ENCODE measurements at places on chromosomes 12 and 14. TPM values are rescaled to one million over a fixed set of nuclear protein-coding genes. Genes with fewer than 3 reads are reported as not detected.

The SLC41A2 gene
- total RNA-seq = 8.5 TPM

The RHEBL1 gene
- total RNA-seq = 0.59 TPM

The CCDC38 gene
- not detected for total RNA-seq

The APOLD1 gene
- total RNA-seq = 6.9 TPM

GRCh38 chr12:111570084-111570961, 28.8 kb downstream of the ATXN2 start:
- H3K36me3 ChIP-seq = peaks cover 29% of the 10 kb centered on the region
- peak; percentile 75 for DNase-seq
- H3K4me1 ChIP-seq = peaks cover 67% of the 10 kb centered on the region
- H3K4me3 ChIP-seq = peak overlapping the region; percentile 80

DNA sequence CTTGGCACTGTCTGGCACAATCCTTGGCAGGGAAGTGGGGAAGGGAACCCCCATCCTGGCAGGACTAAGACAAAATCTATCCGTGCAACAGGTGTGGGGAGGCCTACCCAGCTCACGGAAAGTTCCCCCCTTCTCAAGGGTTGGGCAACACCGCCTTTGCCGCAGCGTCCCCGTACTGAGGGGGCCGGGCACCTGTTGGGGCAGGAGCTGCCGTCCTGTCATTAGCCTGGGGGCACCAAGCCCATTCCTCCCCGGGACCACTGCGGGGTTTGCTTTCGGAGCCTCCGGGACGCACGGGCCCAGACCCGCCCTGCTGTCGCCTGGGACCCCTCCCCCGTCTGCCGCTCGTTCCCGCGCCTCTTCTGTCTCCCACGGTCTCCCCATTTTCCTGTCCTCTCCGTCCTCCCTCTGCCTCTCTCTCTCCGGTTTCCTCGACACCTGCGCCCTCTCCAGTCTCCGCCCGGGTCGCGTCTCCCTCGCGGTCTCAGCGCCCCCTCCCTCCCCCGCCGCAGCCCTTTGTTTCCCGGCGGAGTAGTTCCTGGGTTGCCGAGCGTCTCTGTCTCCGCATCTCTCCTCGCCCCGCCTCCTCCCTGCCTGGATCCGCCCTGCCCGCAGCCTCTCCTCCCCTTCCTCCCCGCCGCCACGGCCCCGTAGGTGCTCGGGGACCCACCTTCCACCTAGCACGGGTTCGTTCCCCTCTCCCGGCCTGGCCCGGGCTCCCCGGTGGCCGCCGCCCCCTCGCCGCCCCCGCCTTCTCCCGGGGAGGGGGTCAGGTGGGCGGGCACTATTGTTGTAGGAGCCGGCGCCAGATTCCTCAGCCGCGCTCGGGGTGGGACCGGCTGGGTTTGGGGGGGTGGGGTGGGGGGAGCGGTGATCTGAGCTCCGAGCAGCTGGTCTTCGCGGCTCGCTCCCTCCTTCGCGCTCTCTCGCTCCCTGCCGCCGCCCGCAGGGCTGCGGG, at the start of gene CACNB3:
Gene CACNB3 (plus strand): TSS at position 624 of the 958 bp plus-strand sequence. CDS start 434 bp downstream, outside the sequence.
- H3K4me3 ChIP-seq = peak within 1 kb of the TSS; percentile 88
- no peaks in the 10 kb centered on the region for H3K27me3 ChIP-seq
- no peaks in the 10 kb centered on the region for H3K36me3 ChIP-seq
- H3K4me1 ChIP-seq = peaks cover 31% of the 10 kb centered on the region

GRCh38 chr14:76502638-76503037, 126.7 kb downstream of the ESRRB start:
- peaks cover 15% of the 10 kb centered on the region for H3K4me1 ChIP-seq
- H3K27ac ChIP-seq = no peak overlapping the region

DNA sequence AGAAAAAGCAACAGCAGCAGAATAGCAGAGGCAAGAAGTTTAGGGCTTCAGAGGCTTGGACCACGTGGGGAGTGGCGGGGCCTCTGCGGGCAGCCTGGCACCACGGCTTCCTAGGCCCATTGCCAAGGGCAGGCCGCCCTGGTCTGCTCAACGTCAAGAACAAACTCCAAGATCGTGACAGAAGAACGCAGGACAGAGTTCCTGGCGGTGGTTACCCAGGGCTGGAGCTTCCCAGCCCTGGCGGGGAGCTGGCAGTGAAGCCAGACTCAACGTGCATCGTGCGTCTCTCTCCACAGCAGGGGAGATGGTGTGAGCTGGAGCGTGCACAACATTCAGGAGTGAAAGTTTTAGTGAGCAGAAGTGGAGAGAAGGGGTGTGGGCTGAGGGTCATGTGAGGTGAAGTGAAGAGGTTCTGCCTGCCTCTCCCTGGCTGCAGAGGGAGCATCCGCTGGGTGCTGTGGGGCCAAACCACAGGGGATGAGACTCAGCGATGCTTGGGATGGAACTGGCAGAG, 13.9 kb upstream of the CACNA2D4 start:
- peaks cover 24% of the 10 kb centered on the region for H3K4me1 ChIP-seq
- H3K27ac ChIP-seq = no peak overlapping the region
- DNase-seq = no peak
- H3K36me3 ChIP-seq = no peaks in the 10 kb centered on the region
- H3K4me3 ChIP-seq = no peak overlapping the region
- peaks cover 28% of the 10 kb centered on the region for H3K27me3 ChIP-seq

GRCh38 chr14:101068313-101069227, 165.0 kb upstream of the RTL1 start:
- DNase-seq = no peak
- no peak overlapping the region for H3K27ac ChIP-seq
- H3K27me3 ChIP-seq = peaks cover 43% of the 10 kb centered on the region
- H3K36me3 ChIP-seq = peaks cover 22% of the 10 kb centered on the region
- no peak overlapping the region for H3K4me3 ChIP-seq

DNA sequence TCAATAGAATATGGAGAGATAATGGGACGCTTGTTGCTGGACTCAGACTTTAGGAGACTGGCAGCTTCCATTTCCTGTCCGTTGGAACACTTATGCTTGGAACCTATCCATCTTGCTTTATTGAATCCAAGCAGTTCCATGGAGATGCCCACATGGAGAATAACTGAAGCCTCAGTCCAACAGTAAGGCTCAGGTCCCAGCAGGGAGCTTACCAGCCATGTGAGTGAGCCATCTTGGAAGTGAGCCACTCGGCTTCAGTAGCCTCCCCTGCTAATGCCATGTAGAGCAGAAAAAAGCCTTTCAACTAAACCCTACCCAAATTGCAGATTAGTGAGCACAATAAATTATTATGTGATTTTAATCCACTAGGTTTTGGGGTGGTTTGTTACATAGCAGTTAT, 538.8 kb upstream of the STXBP6 start:
- H3K27me3 ChIP-seq = no peaks in the 10 kb centered on the region
- no peak overlapping the region for H3K27ac ChIP-seq
- peaks cover 8% of the 10 kb centered on the region for H3K36me3 ChIP-seq
- H3K4me1 ChIP-seq = no peaks in the 10 kb centered on the region
- no peak overlapping the region for H3K4me3 ChIP-seq

DNA sequence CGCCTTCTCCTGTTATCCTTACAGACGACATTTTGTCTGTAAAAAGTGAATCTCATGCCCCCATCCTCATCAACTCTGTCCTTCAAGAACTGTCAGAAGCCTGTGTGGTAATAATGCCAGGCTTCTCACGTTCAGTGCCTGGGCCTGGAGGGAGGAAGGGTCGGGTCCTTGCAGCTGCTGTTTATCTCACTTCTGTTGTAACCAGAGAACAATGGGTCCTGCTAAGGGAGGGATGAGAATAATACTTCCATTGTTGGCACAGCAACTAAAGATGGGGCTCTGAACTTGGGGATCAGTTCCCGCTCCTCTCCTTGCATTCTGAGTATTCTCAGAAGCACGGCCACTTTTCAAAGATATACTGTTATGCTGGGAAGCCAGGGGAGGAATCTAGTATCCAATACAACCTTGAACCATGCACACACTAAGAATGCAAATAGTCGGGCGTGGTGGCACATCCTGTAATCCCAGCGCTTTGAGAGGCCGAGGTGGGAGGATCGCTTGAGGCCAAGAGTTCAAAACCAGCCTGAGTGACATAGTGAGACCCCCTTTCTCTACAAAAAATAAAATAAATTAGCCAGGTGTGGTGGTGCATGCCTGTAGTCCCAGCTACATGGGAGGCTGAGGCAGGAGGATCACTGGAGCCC, 38.8 kb upstream of the NINJ2 start:
- peaks cover 13% of the 10 kb centered on the region for H3K36me3 ChIP-seq

- DNase-seq = no peak
- no peak overlapping the region for H3K4me3 ChIP-seq
- H3K36me3 ChIP-seq = peaks cover 50% of the 10 kb centered on the region
- peaks cover 72% of the 10 kb centered on the region for H3K4me1 ChIP-seq
- no peaks in the 10 kb centered on the region for H3K27me3 ChIP-seq
- H3K27ac ChIP-seq = no peak overlapping the region
These were observed 96.8 kb downstream of the SRGAP1 start for GRCh38 chr12:63941166-63941800.
